ENCODE measurements at places on chromosomes 1 and 21.

DNA sequence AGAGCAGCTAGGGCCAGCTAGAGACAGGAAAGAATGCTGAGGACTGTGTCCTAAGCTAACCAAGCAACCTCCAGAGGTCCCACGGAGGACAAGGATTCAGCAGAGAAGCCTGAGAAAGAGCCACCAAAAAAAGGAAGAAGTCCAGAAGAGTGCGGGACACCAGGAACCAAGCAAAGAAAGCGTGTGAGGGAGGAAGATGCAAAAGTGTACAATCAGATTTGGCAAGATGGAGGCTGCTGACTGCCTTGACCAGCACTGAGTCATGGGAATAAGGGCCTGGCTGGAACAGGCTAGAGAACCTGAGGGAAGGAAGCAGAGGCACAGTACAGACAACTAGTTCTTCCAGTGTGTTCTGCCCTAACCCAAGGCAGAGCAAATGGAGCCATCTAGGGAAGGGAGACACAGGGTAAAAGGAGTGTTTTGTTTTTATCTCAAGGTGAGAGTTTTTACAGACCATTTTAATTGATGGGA lies 18.5 kb downstream of the TP53BP2 start:
- no peak for DNase-seq

GRCh38 chr21:25568246-25568645 lies 39.0 kb downstream of the MRPL39 start:
- no peak for DNase-seq

GRCh38 chr21:15872236-15872635 lies 142.5 kb downstream of the USP25 start:
- no peak for DNase-seq

DNA sequence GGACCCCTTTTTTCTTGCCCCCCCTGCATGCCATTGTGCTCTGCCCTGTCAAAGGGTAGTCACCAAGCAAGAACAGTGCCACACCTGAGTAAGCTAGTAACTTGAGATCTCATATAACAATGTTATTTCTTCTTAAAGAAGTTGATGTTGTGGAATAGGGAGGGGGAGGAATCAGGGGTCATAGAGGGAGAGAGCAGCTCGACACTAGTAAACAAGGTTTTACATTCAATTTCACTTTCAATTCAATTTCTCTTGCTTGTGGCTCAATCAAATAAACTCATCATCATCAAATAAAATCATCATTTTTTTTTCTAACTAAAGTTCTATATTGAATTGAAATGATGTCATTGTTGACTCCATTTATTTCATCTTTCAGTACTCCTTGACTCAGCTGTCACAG lies 106.4 kb downstream of the CRB1 start:
- DNase-seq = no peak

DNA sequence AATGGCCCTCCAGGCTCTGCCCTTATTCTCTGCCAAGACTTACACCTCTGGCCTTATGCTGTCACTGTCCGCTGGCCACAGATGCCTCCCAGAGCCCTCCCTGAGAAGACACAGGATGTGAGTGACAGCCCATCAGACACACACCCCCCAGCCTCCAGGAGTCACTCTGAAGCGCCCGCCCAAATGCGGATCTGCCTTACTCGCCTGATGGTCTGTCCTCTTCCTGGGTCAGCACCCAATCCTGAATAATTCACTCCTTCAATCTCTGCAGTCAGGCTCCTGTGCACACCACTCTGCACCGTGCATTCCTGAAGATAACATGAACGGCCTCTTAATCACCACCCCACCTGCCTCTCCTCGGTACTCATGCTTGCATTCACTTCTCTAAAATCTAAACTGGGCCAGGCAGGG lies 14.7 kb downstream of the CLSTN1 start:
- no peak for DNase-seq

DNA sequence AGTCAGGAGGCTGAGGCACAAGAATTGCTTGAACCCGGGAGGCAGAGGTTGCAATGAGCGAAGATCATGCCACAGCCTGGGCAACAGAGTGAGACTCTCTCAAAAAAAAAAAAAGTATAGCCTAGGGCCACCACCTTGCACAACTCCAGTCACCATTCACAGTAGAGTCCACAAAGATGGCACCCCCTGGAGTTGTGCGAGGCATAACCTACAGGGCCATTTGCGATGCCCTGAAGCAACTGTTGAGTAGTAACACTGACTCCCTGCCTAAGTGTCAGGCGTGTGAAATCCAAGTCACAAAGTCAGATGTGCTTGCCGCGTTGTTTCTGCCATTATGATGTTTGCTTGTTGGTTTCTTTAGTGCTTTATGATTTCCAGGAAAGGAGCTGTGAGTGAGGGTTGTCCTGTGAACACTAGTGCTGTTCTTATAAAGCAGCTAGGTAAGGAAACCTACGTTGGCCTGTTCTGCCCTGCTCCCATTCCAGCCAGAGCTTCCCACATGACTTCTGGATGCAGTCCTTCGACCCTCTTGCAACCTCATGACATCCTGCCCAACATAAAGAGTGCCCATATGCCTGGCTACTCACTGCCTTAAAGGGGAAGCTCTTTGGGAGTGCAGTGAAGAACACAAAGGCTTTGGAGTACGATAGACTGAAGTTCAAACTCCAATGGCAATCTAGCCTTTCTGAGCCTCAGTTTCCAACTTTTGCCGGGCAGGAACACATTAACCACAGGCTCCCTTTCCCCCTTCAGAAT lies 29.8 kb downstream of the FHAD1 start:
- no peak for DNase-seq

DNA sequence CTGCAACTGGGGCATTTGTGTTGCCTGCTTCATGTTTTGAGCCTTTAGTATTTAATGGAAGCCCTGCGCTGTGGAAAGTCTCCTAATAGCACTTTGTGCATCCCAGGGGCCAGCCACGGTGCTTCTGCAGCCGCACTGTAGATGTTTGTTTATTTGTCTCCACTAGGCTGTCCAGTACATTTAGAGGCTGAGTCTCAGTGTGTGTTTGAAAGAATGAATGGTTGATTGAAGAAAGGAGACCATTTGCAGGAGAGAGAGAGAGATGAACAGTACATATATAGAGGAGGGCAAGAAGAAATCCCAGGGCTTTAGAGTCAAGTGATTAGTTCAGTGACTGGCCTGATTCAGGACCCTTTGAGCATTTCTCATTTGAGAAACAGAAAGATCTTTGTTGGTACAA lies 33.9 kb downstream of the MPZL1 start:
- no peak for DNase-seq

DNA sequence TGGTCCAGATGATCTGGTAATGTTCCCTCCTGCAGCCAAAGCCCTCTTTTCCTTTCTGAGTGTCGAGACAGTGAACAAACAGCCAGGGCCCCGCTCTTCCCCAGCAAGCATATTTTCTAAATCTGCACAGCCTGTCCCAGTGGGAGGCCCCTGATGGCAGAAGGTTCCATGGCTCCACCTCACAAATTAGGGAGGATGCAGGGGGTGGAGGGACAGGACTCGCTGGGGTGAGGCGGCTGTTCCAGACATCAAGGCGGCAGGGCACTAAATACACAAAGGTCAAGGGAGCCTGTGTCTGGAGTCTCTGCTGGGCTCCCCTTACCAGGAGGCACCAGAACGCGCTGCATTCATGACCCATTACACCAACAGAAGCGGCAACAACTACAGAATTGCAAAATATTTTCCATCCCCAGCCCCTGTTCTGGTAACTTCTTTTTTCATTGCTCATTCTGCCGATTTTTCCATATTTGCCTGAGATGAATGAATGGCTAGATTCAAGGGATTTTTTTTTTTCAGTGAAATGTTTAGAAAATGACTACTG lies 27.0 kb upstream of the PRELP start:
- DNase-seq = no peak

DNA sequence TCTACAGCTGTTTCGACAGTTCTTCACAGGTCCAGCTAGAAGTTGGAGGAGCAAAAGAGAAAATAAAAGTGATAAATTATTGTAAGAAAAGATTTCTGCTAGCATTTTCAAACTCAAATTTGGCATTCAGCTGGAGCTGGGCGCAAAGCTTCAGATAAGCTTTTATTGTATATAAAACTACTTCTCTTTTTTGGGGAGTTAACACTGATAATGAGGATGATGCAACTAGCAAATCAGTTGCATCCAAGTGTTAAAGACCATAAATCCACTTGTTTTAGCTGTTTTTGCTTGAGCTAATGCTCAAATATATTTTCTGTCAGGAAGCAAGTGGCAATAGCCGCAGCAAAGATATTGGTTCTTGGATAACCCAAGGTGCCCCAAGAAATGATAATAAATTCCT lies 127.1 kb upstream of the PKN2 start:
- no peak for DNase-seq

- no peak for DNase-seq
Measured at GRCh38 chr1:43653893-43654292, 3.9 kb downstream of the KDM4A start.

DNA sequence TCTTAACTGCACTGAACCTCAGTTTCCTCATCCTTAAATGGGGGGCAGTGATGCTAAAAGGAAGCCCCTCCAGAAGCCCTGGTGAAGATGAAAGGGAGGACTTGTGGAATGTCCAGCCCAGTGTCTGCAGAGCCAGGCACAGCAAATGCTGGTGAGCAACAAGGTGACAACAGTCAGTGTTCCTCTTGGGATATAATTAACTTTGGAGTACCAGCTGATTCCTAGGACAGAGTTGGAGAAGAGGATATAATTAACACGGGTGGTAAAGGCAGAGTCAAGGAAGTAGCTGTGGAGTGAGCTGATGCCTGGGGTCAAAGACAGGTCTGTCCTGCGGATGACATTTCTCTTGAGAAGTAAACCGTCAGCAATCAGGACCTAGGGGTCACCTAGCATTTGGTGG lies 60.7 kb upstream of the MRPS6 start:
- DNase-seq = no peak

GRCh38 chr1:27592931-27593677 lies 10.8 kb downstream of the AHDC1 start:
- DNase-seq = no peak

Measured in activated CD4-positive, alpha-beta T cell treated with anti-CD3 and anti-CD28 coated beads for 24 hours (primary cell).